ENCODE measurements at places on chromosomes 1 and 21.

DNA sequence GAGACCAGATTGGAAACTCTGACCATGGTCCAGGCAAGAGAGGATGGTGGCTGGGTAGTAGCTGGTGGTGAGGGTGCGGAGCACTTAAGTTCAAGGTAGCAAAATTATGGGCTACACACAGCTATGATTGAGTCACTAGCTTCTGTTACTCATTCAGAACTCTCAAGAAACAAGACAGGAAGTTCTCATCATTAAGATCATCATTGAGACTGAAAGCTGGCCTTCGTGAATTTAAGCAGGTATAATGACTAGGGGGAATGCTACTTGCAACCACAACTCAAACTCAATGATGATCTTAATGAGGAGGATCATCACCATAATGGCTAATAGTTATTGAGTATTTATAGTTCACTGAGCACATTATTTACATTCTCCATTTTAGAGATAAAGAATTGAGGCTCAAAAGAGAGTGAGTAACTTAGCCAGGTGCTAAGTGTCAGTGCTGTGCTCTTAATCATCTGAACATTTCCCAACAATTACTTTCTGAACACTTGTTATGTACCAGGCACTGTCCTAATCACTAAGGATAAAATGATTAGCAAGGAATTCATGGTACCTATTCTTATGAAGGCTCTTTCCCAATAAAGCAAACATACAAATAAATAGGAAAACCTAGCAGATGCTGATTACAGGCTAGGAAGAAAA, 286.3 kb upstream of the C1orf105 start:
- DNase-seq = no peak

DNA sequence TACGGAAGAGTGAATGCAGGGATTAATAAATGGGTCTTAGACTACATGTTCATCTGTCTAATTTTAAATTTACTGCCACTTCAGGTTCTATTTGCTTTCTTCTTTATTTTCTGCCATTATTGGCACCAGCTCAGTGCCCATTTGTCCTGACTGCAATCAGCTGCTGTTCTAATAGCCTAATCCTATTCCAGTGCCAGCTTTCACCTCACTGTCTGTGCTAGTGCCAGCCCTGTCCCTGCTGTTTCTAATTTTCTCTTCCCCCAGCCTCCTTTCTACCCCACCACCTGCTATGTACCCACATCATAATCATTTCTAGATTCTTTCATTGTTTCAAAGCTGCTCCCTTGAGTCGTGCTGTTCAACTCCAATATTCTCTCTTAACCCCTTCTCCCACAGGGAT, 86.4 kb downstream of the KCNK1 start:
- DNase-seq = no peak

GRCh38 chr1:222182641-222183040, 365.3 kb downstream of the HHIPL2 start:
- no peak for DNase-seq

DNA sequence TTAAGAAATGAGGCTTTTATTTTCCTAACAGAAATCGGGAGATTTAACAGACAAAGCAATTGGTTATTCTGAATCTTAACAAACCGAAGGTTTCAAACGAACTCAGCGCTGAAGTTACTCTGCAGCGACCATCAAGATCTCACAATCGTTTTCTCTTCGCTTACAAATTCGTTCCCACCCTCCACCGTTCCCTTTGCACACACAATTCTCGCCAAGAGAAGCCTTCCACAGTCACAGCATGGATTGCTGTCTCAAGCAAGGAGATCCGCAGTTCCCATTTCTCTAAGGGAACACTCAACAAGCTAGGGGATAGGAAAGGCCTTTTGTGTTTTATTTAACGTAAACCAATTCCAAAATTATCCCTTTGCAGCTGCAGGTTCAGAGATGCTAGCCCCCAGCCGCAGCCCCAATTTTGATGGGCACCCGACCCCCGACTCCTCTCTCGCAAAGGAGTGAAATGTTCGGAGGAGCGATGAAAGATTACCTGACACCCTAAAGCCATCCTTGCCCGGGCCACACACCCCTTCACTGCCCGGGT, 755 bp downstream of the FBXO42 start:
- no peak for DNase-seq

- DNase-seq = peak; percentile 45
These were observed 4.2 kb upstream of the CCT8 start for GRCh38 chr21:29077651-29078090.

GRCh38 chr1:74964508-74965102, 169.6 kb upstream of the LHX8 start:
- no peak for DNase-seq

GRCh38 chr1:31633117-31633516, 11.6 kb downstream of the PEF1 start:
- DNase-seq = no peak

- no peak for DNase-seq
These were observed 43.2 kb downstream of the CAPN8 start for GRCh38 chr1:223622132-223622842.

- peak; percentile 81 for DNase-seq
These were observed 98.3 kb downstream of the ABCA4 start for GRCh38 chr1:94022471-94023189.

DNA sequence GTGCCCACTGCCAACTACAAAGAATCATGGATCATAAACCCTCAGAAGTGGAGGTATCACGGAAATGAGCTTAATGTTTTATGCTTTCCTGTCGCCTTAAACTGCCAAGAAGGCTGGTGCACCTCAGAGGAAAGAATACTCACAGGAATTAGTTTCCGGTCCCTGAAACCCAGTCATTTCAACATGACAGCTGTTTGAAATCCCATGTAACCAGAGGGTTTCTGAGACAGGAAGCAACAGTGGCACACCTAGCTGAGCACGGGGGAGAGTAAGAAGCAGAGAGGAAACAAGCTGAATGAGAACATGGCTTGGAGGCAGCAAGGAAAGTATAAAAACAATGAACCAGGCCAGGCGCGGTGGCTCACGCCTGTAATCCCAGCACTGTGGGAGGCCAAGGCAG, 3.9 kb downstream of the JAK1 start:
- no peak for DNase-seq

DNA sequence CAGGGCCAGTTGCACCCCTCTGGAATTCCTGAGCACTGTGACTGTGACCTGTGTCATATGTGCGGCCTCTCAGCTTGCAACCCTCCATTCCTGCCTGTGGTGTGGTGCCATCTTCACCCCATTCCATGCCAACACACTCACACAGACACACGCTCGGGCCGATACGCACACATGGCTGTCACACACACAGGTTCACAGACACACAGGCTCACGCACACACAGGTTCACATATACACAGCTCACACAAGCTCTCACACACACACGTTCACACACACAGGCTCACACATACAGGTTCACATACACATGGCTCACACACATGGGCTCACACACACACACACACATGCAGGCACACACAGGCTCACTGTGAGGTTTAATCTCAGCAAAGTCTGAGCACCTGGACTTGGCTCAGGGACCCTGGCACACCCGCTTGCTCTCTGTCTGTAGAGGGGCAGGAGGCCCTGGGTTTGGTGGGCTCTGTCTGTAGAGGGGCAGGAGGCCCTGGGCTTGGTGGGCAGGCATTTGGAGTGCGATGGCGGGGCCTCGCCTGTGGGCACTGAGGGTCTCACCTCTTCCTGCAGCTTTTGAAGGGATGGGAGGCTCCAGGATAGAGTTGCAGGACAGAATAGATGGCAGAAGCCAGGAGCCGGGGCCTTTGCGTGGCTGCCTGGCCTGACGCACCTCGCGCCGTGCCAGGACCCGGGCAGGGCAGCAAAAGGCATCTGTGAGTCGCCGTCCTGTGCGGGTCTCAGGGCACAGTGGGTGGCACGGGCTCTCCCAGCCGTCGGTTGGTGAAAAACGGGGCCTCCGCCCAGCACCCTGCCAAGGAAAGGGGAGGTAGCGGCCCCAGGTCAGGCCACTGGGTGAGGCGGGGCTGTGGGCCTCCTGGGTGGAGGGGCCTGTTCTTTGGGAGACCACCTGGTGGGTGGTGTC, 17.1 kb downstream of the COL18A1 start:
- peak; percentile 76 for DNase-seq

GRCh38 chr1:23591460-23592208, 32.3 kb upstream of the ID3 start:
- DNase-seq = no peak

DNA sequence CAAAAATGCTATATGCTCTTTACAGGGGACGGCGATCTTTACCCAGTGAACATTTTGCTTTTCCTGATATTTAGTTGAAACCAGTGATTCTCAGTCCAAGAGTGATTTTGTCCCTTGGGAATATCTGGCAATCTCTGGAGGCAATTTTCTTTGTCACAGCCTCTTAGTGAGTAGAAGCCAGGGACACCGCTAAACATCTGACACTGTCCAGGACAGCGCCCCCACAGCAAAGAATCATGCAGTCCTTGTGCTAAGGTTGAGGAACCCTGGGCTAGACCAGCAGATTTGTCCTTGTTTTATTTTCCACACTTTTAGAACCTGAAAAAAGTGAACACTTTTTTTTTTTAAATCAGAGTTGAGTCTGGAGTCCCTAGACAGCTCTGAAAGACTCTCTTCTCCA, 13.1 kb downstream of the EVA1C start:
- DNase-seq = no peak

- no peak for DNase-seq
These were observed 5.7 kb upstream of the ZNF683 start for GRCh38 chr1:26378088-26378878.

All from upper lobe of left lung (tissue), 6 donors.